ENCODE measurements at places on chromosomes 3 and 15.
A peak's percentile ranks its signal among the peaks of the same experiment; 100 is the strongest.

DNA sequence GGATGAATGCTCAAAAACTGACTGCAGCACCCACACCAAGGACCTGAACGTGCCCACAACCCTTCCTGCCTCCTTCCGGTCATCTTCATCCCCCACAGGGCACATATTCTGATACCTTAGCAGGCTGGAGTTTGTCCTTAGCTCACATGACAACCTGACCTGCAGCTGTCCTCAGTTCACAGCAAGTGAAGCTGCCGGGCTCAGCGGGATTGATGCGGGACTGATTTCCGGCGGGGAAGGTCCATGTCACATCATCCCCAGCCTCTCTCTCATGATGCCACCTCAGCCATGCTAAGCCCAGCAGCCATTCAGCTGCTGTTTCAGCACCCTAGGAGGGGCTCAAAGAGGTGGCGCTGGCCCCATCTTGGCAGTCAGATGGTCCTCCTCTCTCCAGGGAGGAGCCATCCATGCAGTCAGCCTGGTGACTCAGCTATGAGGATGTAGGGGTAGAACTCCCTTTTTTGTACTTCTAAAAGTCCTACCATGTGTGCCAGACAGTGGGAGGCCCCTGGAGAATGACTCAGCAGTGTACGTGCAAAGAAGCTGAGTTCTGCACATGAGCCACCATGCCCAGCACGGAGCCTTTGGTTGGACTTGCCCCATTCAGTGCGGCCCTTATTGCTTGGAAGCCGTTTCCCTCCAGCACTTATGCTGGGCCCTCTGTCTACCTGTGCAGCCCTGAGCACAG lies 9.5 kb downstream of the CA12 start:
- DNase-seq: peak; percentile 98

- DNase-seq: no peak
Observed at GRCh38 chr15:37045859-37046740, 54.2 kb downstream of the MEIS2 start.

DNA sequence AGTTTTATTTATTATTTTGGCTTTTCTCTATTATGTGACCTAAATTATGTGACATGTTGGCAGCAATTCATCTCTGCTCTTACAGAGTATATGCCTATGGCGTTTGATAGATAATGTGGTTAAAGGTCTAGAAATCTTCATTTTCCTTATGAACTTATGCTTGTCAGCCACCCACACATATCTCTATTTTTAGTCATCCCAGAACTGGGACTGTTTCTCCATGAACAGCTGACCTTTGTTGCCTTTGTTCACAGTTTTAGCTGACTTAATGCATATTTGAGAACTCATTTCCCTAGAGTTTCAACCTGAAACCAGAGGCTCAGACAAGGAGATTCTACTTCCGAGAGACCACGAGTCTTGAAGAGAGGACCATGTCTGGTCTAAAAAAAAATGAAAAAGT lies 176.5 kb downstream of the RAP2B start:
- DNase-seq: peak; percentile 68

DNA sequence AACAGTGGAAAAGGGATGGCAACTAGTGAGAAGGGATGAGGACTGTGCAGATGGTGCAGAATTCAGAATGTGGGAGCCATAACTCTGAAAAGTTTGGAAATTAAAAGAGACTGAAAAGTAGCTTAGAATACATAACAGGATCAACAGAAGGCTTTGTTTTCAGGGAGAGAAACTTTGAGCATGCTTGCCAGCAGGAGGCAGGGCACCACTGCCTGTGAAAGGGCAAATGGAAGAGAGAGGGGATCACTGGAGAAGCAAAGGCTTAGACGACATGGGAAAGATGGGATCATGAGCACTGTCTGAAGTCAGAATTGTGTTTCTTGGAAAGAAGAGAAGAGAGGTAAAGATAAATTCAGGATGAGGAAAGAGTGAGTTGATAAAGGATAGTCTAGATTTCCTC lies 99.6 kb downstream of the ABI3BP start:
- peak; percentile 22 for DNase-seq

DNA sequence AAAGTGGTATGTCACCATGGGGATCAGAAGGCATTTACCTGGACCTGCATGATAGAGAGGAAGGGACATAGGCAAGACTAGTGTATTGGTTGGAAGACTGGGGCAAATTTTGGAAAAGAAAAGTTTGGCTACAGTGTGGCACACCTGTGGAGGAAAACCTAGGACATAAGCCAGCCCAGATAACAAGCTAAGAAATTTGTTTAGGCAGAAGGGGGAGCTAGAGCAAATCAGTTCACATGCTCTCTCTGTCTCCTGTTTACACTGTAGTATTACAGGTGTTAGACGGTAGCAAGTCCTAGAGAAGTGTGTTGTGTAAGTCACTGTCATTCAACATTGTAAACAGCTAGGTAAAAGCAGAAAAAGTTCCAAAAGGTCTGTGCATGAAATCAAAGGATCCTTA lies 11.9 kb upstream of the ALDH1A2 start:
- no peak for DNase-seq

GRCh38 chr3:65908588-65908987 lies 130.1 kb downstream of the MAGI1 start:
- DNase-seq: no peak

- no peak for DNase-seq
Observed at GRCh38 chr3:42640771-42641370, 12.6 kb upstream of the ZBTB47 start.

GRCh38 chr3:71231680-71232079 lies 351.8 kb downstream of the FOXP1 start:
- no peak for DNase-seq

GRCh38 chr3:72982609-72983366 lies 13.8 kb upstream of the PPP4R2 start:
- no peak for DNase-seq

GRCh38 chr15:43118829-43119228 lies 13.0 kb upstream of the UBR1 start:
- no peak for DNase-seq

- DNase-seq: no peak
Observed at GRCh38 chr15:66675446-66675845, 26.6 kb upstream of the SMAD6 start.
